ENCODE measurements at places on chromosomes 13 and 19.

DNA sequence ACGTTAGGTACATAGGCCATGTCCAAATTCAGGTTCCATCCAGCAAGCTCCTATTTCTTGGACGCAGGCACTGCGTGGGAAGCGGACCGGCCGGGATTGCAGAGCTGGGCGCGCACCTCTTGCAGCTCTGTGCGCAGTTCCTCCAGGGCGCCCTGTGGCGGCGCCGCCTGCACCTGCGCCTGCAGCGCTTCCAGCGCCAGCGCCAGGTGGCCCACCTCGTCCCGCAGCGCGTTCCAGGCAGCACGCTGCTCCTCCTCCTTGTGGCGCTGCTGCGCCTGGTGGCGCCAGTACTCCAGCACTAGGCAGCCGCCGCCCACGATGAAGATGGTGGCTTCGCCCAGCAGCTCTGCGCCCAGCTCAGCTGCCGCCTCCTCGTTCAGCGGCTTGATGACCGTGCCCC, 31.1 kb downstream of the OPA3 start:
- no peak for DNase-seq

- peak; percentile 55 for DNase-seq
Observed at GRCh38 chr19:5292822-5293611, 47.6 kb downstream of the PTPRS start.

GRCh38 chr19:13717194-13717643, 47.1 kb upstream of the MRI1 start:
- DNase-seq: no peak

- DNase-seq: no peak
Observed at GRCh38 chr13:81246556-81246955, 905.6 kb upstream of the SPRY2 start.

DNA sequence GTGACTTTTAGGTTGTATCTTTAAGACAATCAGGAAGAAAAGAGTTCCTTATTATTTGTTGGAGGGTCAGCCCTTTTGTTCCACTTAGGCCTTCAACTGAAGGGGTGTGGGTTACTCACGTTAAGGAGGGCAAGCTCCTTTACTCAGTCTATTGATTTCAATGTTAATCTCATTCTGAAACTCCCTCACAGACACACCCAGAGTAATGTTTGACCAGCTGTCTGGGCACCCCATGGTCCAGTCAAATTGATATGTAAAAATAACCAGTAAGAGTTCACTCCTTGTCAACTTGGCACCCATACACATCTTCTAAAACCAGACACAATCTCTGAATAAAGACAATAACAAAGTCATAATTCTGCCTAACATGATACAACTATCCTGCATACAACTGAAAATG, 292.9 kb downstream of the KLF5 start:
- no peak for DNase-seq

DNA sequence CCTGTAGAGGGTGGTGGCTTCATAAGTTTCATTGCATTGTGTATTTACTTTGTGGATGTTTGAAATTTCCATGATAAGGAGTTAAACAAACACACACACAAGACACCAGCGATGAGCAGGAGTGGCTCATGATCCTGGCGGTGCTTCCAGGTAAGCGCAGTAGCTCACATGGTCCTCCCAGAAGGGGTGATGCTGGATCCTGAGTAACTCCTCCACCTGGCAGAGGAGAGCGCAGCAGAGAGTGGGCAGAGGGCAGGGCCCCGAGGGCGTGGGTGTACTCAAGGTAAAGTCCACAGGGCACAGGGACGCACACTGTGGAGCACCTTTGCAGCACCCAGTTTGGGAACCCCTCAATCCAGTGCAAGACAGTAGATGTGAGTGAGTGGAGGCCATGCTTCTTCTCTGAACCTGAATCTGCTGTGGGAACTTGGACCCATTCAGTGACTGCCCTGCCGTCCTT, 54.0 kb downstream of the RFX2 start:
- no peak for DNase-seq

- DNase-seq: no peak
Observed at GRCh38 chr13:37123337-37123736, 17.9 kb upstream of the CSNK1A1L start.

GRCh38 chr13:67147342-67148133, 82.6 kb downstream of the PCDH9 start:
- DNase-seq: no peak

GRCh38 chr13:30312904-30313303, 5.6 kb upstream of the KATNAL1 start:
- no peak for DNase-seq

DNA sequence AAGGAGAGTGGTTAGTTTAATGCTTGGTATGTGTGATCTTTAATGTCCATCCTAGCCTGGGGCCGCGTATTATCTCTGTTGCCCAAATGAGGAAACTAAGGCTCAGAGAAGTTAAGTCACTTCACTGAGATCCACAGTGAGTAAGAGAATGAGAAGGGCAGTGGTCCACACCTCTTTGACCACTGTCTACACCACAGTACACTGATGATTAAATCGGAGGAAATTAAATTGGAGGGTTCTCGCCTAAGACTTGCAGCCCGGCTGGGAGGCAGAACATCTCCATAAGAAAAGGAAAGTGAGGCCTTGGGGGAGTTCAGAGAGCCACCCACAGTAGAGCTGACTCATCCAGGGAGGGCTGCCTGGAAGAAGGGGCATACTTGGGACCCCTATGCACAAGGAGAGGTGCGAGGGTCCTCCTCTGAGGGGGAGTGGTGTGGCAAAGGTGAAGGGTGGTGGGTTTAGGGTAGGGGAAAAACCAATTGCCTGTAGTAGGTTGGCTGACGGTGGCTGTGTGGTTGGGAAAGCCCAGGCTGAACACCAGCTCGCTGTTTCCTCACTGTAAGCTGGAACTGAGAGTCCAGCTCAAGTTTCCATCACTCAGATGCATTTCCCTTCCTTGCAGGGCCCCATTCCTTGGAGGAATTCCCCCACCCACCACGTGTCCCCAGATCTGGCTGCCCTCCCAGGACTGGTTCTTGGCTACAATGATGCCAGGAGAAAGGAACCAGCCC, 15.0 kb upstream of the DHRS12 start:
- DNase-seq: peak; percentile 70

GRCh38 chr19:43438291-43439031, 23.8 kb downstream of the TEX101 start:
- no peak for DNase-seq

DNA sequence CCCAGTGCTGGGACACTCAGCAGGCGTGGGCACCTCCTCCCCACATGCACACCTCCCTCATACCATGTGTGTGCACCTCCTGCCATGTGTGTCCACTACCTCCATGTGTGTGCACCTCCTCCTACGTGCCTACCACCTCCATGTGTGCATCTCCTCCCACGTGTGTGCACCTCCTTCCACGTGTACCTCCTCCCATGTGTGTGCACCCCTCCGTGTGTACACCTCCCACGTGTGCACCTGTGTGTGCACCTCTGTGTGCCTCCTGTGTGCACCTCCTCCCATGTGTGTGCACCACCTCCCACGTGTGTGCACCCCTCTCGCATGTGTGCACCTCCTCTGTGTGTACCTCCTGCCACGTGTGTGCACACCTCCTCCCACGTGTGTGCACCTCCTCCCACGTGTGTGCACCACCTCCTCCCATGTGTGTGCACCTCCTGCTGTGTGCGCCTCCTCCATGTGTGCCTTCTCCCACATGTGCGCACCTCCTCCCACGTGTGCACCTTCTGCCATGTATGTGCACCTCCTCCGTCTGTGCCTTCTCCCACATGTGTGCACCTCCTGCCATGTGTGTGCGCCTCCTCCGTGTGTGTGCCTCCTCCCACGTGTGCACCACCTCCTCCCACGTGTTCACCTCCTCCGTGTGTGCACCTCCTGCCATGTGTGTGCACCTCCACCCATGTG, 6.1 kb upstream of the C13orf46 start:
- DNase-seq: no peak

GRCh38 chr19:38149661-38150061, 74.4 kb downstream of the DPF1 start:
- no peak for DNase-seq

DNA sequence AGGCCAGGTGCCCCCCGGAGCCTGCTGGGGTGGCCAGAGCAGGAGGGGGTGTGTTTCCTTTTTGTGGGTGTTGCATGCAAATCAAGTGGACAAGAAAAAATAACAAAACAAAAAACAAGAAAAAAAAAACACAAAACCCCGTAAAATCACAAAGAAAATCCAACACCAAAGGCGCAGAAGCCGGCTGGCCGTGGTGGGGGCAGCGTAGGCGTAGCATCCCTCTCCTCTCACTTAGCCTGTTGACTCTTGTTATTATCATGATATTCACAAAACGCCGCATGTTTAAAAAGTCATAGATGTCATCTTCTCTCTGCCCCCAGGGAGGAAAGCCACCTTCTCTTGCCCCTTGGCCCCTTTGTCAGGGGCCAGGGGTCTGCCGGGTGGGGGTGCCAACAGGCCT, 978 bp upstream of the TGFBR3L start:
- no peak for DNase-seq

DNA sequence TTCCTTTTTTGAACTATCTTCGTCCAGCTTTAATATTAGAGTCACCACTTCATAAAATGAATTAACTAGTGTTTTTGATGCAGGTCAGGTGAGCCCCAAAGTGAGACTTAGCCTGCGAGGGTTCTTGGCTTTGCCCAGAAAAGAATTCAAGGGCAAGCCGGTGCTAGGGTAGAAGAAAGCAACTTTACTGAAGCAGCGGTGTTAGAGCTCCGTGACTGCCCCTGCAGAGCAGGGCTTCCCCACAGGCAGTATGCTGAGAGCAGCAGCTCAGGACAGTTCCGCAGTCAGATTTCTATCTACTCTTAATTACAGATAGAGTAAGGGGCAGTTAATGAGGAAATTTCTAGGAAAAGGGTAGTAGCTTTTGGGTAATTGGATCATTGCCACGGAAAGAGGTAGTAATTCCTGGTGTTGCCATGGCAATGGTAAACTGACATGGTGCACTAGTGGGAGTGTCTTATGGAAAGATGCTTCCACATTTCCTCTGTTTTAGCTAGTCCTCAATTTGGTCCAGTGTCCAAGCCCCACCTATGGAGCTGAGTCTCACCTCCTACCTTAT, 432.2 kb upstream of the ZNF507 start:
- no peak for DNase-seq

GRCh38 chr13:43939086-43939485, 59.4 kb downstream of the LACC1 start:
- DNase-seq: no peak

DNA sequence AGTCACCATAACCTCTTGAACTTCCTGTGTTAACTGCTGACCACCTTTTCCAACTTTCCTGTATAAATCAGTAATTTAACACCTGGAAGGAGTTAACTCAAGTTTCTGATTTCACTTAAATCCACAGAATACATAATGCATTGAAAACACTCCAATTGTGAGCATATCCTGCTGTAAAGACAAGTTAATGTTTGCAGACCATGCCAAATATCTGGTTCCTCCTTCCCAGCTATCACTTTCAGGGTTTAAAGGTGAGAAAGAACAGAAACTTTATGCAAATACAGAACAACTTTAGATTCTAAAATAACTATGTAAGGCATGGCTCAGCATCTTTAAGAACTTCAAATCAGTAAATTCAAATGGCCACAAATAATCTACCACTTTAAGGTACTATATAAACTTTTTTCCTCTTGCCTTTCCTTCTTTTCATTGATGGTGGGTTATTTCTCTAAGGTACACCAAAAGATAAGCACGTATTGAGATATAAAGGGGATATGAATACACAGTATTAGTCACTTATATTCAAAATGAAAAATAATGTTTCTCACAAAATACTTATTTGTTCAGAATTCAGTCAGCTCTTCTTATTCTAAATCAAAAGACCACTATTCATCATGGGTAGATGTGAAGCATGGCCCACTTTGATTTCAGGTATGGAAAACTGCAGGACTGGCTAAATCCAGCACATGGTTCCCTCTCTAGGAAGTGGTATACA, 6.6 kb upstream of the TPTE2 start:
- no peak for DNase-seq

- DNase-seq: no peak
Observed at GRCh38 chr19:36773223-36773579, 594 bp upstream of the ZNF850 start.

DNA sequence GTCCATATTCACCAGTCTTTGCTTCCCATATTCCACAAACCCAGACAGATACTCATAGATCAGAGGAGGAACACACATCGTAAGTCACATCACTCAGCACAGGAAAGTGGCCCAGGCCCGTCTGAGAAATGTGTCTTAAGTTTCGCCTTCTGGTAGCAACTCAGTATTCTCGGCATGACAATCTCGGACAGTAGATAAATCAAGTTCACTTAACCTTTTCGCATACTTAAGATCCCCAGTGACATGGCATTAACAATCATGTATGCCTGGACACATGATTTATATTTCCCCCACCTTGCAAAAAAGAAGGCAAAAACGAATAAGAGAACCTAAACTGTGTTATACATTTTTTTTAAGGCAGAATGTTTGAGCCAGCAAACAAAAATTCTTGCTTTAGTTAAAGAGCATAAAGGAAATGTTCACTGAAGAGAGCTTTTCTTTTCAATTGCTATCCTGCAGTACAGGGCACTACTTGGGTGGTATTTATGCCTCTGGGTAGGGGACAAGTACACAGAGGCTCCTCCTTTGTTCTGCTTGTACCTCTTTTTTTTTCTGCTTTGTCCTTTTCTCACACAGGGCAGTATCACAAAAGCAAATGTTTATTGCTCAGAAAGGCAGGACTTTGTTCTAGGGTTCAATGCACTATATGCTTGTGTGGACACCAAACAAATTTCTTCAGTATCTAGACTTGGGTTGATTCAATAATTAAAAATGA, 360.6 kb downstream of the TDRD3 start:
- no peak for DNase-seq

GRCh38 chr13:25678398-25678797, 306.6 kb downstream of the ATP8A2 start:
- no peak for DNase-seq

GRCh38 chr19:5352229-5352763, 11.7 kb upstream of the PTPRS start:
- DNase-seq: no peak

GRCh38 chr13:64029343-64030093, 2613.9 kb upstream of the PCDH20 start:
- DNase-seq: no peak

- peak; percentile 5 for DNase-seq
Observed at GRCh38 chr13:45623516-45624090, 8.1 kb upstream of the ERICH6B start.

GRCh38 chr13:96238241-96238640, 148.3 kb downstream of the HS6ST3 start:
- DNase-seq: no peak

DNA sequence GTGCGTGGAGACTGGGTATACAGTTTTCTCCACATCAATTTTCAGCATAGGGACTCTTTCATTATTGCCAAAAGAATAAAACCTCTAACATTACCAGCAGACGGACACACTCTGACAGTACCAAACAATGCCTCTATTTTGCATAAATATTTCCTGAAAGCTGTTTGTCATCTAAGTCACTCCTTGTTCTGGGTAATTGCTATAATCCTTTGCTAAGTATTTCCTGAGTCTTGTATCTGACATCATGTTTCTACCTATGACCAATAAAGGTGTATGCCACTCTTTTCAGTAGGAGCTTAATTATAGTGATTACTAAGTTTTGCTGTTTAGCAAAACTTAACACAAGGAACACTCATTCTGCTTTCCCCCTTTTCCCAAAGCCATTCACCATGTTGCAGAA, 886.5 kb downstream of the SLITRK6 start:
- DNase-seq: no peak

Measured in stimulated activated naive CD8-positive, alpha-beta T cell treated with anti-CD3 and anti-CD28 coated beads, Interleukin-15, amount 100 ng/mL, for 72 hours (primary cell).